ENCODE measurements at places on chromosomes 12 and 14.

GRCh38 chr12:43238281-43238680 is 313.7 kb downstream of the ADAMTS20 start:
- no peak for DNase-seq

- no peak for DNase-seq
These were observed 31.8 kb upstream of the MIS18BP1 start for GRCh38 chr14:45284802-45285201.

DNA sequence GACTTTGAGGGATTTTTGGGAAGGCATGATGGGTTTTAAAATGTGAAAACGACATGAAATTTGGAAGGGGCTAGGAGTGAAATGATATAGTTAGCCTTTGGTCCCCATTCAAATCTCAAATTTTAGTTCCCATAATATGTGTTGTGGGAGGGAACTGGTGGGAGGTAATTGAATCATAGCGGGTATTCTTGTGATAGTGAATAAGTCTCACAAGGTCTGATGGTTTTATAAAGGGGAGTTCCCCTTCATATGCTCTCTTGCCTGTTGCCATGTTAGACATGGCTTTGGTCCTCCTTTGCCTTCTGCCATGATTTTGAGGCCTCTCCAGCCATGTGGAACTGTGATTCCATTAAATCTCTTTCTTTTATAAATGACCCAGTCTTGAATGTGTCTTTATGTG is 72.8 kb downstream of the SLC16A7 start:
- no peak for DNase-seq

GRCh38 chr12:117968826-117969659 is at the start of gene KSR2:
KSR2 (minus strand) TSS chr12:117968990; CDS start chr12:117968255, 735 bp downstream.
- DNase-seq = peak; percentile 98

- no peak for DNase-seq
These were observed 30.6 kb downstream of the CHGA start for GRCh38 chr14:92953526-92953925.

GRCh38 chr14:77097006-77097699 is 905 bp upstream of the CIPC start:
- no peak for DNase-seq

GRCh38 chr12:41202051-41202450 is 13.9 kb downstream of the PDZRN4 start:
- no peak for DNase-seq

- DNase-seq = no peak
These were observed 1076.7 kb downstream of the TMTC2 start for GRCh38 chr12:83763425-83763824.
